ENCODE measurements at places on chromosomes 13 and 19. TPM values are rescaled to one million over a fixed set of nuclear protein-coding genes. Genes with fewer than 3 reads are reported as not detected.

Gene SHISA7
- total RNA-seq, result not detected

Gene LHB
- not detected for total RNA-seq

Gene HNRNPM
- 52.8 TPM for total RNA-seq

Gene PDX1
- total RNA-seq, result not detected

Data from bronchial smooth muscle cell (primary cell).